ENCODE measurements at places on chromosomes 16 and 17.

DNA sequence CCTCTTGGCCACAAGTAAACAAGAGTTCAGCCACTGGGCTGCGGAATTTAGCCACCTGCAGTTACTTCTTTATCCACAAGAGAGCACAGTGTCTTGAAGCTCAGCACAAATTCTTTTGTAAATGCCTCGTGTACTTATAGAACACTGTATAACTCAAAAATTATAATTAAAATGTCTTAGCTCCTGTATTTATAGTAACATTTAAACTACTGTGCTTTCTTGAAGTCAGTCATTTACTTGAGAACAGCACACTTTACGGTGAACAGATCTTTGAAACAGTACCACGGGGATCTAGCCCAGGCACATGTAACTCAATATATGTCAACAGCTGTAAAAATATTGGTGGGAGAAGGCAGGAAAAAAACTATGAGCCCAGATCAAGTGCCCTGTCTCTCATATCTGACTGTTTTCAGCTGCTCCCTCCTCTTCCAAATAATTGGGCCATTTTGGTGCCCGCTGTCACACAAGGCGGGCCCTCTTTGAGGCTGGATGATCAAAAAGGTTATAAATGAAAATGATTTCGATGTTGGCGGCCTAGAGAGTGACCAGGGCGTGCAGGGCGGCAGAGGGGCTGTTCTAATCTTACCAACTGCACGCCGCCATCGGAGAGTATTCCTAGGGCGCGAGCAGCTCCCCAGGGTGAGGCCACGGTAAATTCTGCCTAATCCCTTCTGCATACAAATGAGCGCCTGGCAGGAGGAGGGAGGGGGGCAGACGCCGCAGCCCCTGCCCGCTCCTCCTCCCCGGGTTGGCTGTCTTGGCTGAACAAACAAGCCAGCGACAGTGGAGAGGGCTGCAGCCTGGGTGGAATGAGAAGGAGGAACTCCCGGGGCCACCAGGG, 183.2 kb downstream of the C16orf78 start:
- no peaks in the 10 kb centered on the region for H3K36me3 ChIP-seq
- DNase-seq = no peak
- no peaks in the 10 kb centered on the region for H3K27me3 ChIP-seq
- peak overlapping the region; percentile 29 for H3K4me3 ChIP-seq
- H3K4me1 ChIP-seq = no peaks in the 10 kb centered on the region

DNA sequence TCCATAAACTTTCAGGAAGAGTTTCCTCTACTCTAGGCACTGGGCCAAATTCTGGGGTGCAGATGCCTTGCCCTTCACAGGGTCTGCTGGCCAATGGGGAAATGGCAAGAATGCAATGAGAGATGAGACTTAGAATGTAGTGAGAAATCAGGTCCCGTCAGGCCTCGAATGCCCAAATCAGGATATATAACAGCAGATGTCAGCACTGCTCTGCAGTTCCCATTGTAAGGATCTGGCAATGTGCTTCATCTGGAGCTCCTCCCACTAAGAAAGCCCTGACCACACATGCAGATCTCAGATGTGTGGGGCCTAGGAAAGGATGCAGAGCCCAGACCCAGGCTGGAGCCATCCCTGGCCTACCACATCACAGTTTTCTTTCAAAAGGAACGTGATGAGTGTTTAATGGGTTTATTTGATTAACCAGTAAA, 13.9 kb upstream of the LPCAT2 start:
- peaks cover 11% of the 10 kb centered on the region for H3K36me3 ChIP-seq
- DNase-seq = no peak
- H3K27ac ChIP-seq = peak overlapping the region; percentile 58
- H3K4me3 ChIP-seq = no peak overlapping the region

DNA sequence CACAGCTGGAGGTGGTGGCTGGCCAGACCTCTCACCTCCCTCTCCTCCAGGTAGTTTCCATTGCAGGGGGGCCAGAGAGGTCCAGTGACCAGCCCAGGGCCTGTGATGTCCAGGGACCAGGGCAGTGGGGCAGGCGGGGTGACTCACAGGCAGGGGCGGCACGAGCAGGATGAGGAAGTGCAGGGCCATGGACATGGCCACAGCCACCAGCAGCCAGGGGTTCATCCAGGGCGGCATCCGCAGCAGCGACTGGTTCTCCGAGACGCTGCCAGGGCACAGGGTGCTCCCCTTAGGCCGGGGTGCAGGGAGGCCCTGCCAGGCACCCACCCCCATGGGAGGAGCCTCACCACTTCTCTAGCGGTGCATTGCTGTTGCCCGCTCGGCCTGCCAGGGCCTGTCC, 12.9 kb upstream of the P2RX1 start:
- no peak overlapping the region for H3K27ac ChIP-seq
- no peak for DNase-seq
- no peaks in the 10 kb centered on the region for H3K36me3 ChIP-seq
- peaks cover 31% of the 10 kb centered on the region for H3K4me1 ChIP-seq
- no peak overlapping the region for H3K4me3 ChIP-seq

- peaks cover 5% of the 10 kb centered on the region for H3K27me3 ChIP-seq
- peaks cover 2% of the 10 kb centered on the region for H3K36me3 ChIP-seq
- peaks cover 36% of the 10 kb centered on the region for H3K4me1 ChIP-seq
- no peak overlapping the region for H3K27ac ChIP-seq
- DNase-seq = no peak
- peak overlapping the region; percentile 98 for H3K4me3 ChIP-seq
Measured at GRCh38 chr16:13921328-13921727, 1.4 kb downstream of the ERCC4 start.

- H3K36me3 ChIP-seq = peaks cover 10% of the 10 kb centered on the region
- DNase-seq = no peak
- no peaks in the 10 kb centered on the region for H3K4me1 ChIP-seq
- H3K4me3 ChIP-seq = no peak overlapping the region
Measured at GRCh38 chr16:71473891-71474290, 11.8 kb upstream of the ZNF23 start.

GRCh38 chr17:19364699-19365498, 2.4 kb upstream of the B9D1 start:
- peak overlapping the region; percentile 68 for H3K27ac ChIP-seq
- no peak for DNase-seq
- no peaks in the 10 kb centered on the region for H3K27me3 ChIP-seq
- peak overlapping the region; percentile 15 for H3K4me3 ChIP-seq
- peaks cover 38% of the 10 kb centered on the region for H3K4me1 ChIP-seq
- H3K36me3 ChIP-seq = no peaks in the 10 kb centered on the region

DNA sequence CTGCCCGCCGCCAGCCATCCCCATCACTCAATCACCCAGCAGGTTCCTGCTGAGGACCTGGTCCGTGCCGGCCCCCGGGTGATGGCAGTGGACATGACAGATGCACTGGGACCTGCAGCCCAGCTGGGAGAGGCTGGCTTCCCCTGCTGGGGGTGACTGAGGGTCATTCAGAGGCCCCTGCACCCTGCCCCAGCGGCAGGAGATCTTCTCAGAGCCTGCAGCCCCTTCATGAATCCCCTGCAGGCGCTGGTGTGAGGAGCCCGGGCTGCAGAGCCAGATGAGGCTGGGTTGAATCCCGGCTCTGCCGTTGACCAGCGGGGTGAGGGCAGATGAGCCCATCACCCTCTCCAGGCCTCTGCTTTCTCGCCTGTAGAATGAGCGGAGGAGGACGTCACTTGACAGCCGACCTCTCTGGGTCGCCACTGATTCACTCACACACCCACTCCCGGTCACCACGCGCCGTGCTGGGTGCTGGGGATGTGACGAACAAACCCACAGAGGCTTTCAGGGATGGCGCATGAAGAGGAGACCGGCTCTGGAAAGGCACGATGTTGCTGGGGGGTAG, 95.2 kb upstream of the CIBAR2 start:
- H3K27me3 ChIP-seq = no peaks in the 10 kb centered on the region
- peak overlapping the region; percentile 59 for H3K27ac ChIP-seq
- DNase-seq = no peak

- H3K27ac ChIP-seq = no peak overlapping the region
- no peaks in the 10 kb centered on the region for H3K27me3 ChIP-seq
- H3K36me3 ChIP-seq = peaks cover 6% of the 10 kb centered on the region
Measured at GRCh38 chr17:1120596-1121441, 59.0 kb downstream of the ABR start.

- peaks cover 10% of the 10 kb centered on the region for H3K4me1 ChIP-seq
- H3K36me3 ChIP-seq = peaks cover 19% of the 10 kb centered on the region
- DNase-seq = no peak
- no peak overlapping the region for H3K4me3 ChIP-seq
- H3K27ac ChIP-seq = no peak overlapping the region
- no peaks in the 10 kb centered on the region for H3K27me3 ChIP-seq
Measured at GRCh38 chr16:68286153-68287074, 22.1 kb downstream of the SLC7A6 start.

DNA sequence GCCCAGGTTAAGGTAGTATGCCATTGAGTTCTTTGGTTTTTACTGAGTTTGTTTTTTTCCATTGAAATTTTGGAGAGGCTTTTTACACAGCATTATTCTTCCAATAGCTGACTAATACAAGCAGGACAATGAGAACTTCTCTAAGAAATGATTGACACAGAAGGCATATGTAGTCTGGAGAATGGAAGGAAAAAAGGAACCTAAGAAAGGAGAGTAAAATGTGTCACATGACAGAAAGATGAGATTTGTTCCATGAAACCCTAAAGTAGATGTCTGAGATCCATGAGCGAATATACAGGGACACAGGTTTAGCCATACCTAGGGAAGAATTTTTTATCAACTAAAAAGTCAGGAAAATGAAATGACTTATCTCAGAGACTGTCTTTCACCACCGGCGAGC, 80.7 kb downstream of the AKAP1 start:
- no peak overlapping the region for H3K27ac ChIP-seq
- peaks cover 2% of the 10 kb centered on the region for H3K36me3 ChIP-seq
- no peak overlapping the region for H3K4me3 ChIP-seq
- no peak for DNase-seq
- H3K4me1 ChIP-seq = peaks cover 2% of the 10 kb centered on the region
- no peaks in the 10 kb centered on the region for H3K27me3 ChIP-seq

DNA sequence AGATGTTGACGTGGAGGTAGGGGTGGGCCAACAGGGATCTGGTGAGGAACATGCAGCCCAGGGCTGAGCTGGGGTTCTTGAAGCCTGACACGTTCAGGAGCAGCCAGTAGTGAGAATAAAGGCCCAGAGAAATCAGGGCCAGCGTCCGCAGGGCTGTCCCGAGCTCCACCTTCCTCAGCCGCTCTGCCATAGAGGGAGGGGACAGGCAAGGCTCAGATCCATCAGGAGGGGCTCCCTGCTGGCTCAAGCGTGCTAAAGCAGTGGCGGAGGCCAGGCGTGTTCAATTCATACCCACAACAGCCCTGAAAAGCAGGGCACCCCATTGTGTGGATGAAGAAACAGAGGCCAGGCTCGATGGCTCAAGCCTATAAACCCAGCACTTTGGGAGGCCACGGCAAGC, 8.3 kb upstream of the FDXR start:
- no peak overlapping the region for H3K4me3 ChIP-seq
- H3K27ac ChIP-seq = no peak overlapping the region
- peaks cover 21% of the 10 kb centered on the region for H3K27me3 ChIP-seq
- H3K36me3 ChIP-seq = no peaks in the 10 kb centered on the region

GRCh38 chr16:82016263-82016662, 5.0 kb upstream of the SDR42E1 start:
- H3K27ac ChIP-seq = no peak overlapping the region
- DNase-seq = no peak

GRCh38 chr17:67359960-67360791, 6.2 kb downstream of the PSMD12 start:
- H3K36me3 ChIP-seq = peaks cover 17% of the 10 kb centered on the region
- peaks cover 19% of the 10 kb centered on the region for H3K4me1 ChIP-seq
- DNase-seq = no peak

DNA sequence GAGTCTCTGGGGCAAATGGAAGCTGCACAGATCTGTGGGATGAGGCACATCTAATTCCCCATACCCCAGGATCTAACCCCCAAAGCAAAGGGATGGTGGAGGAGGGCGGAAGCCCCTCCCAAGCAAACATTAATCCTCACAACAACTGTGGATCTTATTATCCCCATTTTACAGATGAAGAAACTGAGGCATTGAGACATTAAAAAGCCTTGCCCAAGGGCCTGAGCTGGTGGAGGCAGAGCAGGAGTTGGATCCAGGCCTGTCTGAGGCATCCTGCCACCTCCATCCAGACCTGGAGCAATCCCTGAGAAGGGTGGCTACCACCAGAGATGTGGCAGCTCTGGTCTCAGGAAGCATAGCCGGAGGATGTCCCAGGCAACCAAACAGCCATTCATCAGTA, 17.7 kb upstream of the CBFB start:
- no peak overlapping the region for H3K27ac ChIP-seq
- no peaks in the 10 kb centered on the region for H3K27me3 ChIP-seq
- no peaks in the 10 kb centered on the region for H3K36me3 ChIP-seq
- peaks cover 21% of the 10 kb centered on the region for H3K4me1 ChIP-seq
- DNase-seq = no peak
- H3K4me3 ChIP-seq = no peak overlapping the region

DNA sequence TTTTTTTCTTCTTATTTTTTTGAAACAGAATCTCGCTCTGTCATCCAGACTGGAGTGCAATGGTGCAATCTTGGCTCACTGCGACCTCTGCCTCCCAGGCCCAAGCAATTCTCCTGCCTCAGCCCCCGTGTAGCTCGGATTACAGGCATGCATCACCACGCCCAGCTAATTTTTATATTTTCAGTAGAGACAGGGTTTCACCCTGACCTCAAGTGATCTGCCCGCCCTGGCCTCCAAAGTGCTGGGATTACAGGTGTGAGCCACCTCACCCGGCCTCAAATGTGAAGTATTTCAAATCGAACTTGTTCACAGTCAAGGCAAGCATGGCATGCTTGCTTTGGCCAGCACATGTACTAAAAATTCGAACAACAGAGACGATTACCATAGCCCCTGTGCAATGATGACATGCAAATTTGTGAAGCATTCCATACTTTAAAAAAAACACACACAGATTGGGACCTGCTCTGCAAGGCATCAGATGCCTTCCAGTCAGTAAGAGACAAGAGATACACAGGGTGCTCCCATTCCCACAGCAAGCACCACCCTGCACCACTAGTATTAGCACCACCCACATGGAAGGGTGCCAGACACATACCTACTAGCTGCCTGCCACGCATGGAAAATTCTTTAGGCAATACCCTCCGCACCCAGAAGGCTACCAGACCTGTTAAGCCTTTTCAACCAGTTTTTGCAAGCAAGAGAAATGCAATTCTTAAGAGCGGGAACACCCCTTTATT, 47.2 kb downstream of the ANKRD11 start:
- peaks cover 70% of the 10 kb centered on the region for H3K4me1 ChIP-seq
- peak; percentile 76 for DNase-seq
- H3K27me3 ChIP-seq = no peaks in the 10 kb centered on the region
- H3K4me3 ChIP-seq = peak overlapping the region; percentile 57
- peak overlapping the region; percentile 99 for H3K27ac ChIP-seq

GRCh38 chr16:16005721-16006120, 56.3 kb downstream of the ABCC1 start:
- H3K36me3 ChIP-seq = peaks cover 16% of the 10 kb centered on the region
- DNase-seq = no peak
- H3K27me3 ChIP-seq = no peaks in the 10 kb centered on the region
- H3K4me1 ChIP-seq = peaks cover 6% of the 10 kb centered on the region
- H3K27ac ChIP-seq = no peak overlapping the region

- H3K27ac ChIP-seq = peak overlapping the region; percentile 41
- H3K27me3 ChIP-seq = no peaks in the 10 kb centered on the region
- no peak overlapping the region for H3K4me3 ChIP-seq
- H3K36me3 ChIP-seq = no peaks in the 10 kb centered on the region
- DNase-seq = no peak
- peaks cover 23% of the 10 kb centered on the region for H3K4me1 ChIP-seq
Measured at GRCh38 chr17:66580956-66581391, 253.9 kb upstream of the CACNG5 start.

GRCh38 chr16:87459027-87459426, 33.8 kb downstream of the ZCCHC14 start:
- peaks cover 30% of the 10 kb centered on the region for H3K4me1 ChIP-seq
- H3K27ac ChIP-seq = no peak overlapping the region
- no peak overlapping the region for H3K4me3 ChIP-seq
- H3K27me3 ChIP-seq = no peaks in the 10 kb centered on the region
